ENCODE measurements at places on chromosomes 1 and 21. TPM values are rescaled to one million over a fixed set of nuclear protein-coding genes. Genes with fewer than 3 reads are reported as not detected.

UQCRHL gene
- total RNA-seq, result 1.1 TPM

LAD1 gene
- not detected for total RNA-seq

CLEC20A gene
- not detected for total RNA-seq

ESRRG gene
- not detected for total RNA-seq

SYT14 gene
- total RNA-seq, result not detected

EXTL1 gene
- not detected for total RNA-seq

OR10Z1 gene
- not detected for total RNA-seq

MX2 gene
- 117 TPM for total RNA-seq
